ENCODE measurements at places on chromosomes 16 and 17.

DNA sequence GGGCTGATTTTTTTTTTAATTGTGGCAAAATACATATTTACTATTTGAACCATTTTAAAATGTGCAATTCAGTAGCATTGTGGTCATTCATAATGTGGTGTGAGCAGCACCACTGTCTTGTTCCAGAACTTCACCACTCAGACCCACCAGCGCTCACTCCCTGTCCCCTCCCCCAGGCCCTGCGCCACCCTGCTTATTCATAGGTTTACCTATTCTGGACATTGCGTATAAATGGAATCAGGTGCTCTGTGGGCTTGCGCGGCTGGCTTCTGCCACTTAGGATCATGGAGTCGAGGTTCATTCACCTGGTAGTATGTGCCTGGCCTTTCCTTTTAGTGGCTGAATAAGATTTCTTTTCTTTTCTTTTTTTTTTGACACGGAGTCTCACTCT, 59.4 kb downstream of the NT5M start:
- DNase-seq, result no peak

DNA sequence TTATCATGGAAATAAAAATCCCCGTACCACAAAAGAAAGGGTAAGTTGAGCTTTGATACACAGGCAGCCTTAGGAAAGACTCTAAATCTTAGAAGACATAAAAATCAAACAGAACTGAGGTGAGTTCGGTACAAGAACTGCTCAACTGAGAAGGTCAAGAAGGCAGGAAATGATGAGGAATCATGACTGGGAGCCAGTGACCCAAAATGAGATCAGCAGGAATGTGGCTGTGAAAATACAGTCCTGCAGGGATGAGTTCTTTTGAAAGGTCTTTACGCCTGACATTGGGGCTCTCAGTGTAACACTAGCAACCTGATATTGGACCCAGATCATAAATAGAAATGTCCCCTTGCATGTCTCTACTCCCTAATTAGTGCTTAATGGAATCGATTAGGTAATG, 56.3 kb upstream of the CDH11 start:
- DNase-seq, result peak; percentile 44

DNA sequence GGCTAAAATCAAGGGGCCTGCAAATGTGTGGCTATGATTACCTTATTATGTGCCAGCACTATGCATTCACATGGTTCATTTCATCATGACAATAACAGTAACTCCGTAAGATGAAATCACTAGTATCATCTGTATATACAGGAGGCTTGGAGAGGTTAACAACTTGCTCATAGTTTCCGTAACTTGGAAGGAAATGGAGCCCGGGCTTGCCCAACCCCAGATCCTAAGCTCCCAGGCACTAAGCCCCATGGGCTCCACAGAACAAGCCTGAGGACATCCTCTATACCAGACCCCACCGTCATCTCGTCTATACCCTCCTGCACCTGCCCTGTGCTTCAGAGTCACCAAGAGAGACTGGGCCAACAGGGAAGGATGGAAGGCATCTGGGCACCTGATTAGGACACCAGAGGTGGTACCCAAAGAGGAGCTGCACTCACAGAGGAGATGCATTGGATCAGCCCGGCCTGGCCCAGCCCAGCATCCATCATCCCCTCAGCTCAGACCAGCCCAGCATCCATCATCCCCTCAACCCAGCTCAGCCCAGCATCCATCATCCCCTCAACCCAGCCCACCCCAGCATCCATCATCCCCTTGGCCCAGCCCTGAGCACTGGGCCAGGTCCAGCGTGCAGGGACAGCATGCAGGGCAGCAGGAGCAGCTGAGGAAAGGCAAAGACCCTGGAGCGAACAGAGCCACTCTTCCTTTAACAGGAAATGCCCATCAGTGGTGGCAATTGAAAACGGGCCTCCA, 28.5 kb downstream of the NSMCE1 start:
- DNase-seq, result no peak

- DNase-seq, result no peak
These were observed 27.3 kb downstream of the SLC6A4 start for GRCh38 chr17:30208214-30208613.

- no peak for DNase-seq
These were observed 97.7 kb downstream of the CBLN1 start for GRCh38 chr16:49183911-49184310.

Measured in AG10803 (cell line).